Activated CD8-positive, alpha-beta memory T cell treated with anti-CD3 and anti-CD28 coated beads, Interleukin-2, amount 50 U/mL, for 48 hours (primary cell): ENCODE measurements at places on chromosomes 13 and 19.

GRCh38 chr19:16259385-16260159 lies 61.9 kb downstream of the AP1M1 start:
- DNase-seq = no peak

GRCh38 chr13:41622432-41623429 lies 165.4 kb downstream of the RGCC start:
- DNase-seq = no peak

DNA sequence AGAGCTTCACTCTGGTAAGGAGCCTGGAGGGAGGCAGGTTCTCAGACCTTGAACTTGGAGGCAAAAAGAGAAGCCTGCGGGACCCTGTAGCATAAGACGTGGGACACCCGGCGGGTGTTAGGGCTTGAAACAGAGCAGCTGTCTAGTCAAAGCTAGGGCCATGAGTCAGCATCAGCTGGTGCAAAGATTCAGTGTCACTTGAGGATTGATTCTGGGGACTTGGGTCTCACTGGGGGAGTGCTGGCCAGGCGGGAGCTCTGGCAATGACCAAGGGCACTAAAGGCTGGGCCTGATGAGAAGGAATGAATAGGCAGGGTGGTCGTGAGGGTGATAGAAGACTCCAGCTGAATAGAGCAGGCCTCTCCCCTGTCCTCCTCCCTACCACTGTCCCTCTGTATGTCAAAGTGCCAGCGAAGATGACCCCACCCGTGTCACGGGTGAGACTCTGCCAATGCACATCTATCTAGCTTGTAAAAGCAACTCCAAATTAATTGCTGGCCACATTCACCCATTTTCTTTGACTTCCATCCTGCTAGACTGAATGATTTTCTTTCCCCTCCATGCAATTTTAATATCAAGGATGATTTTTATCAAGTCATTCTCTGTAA lies 97.1 kb downstream of the MBNL2 start:
- DNase-seq = no peak

DNA sequence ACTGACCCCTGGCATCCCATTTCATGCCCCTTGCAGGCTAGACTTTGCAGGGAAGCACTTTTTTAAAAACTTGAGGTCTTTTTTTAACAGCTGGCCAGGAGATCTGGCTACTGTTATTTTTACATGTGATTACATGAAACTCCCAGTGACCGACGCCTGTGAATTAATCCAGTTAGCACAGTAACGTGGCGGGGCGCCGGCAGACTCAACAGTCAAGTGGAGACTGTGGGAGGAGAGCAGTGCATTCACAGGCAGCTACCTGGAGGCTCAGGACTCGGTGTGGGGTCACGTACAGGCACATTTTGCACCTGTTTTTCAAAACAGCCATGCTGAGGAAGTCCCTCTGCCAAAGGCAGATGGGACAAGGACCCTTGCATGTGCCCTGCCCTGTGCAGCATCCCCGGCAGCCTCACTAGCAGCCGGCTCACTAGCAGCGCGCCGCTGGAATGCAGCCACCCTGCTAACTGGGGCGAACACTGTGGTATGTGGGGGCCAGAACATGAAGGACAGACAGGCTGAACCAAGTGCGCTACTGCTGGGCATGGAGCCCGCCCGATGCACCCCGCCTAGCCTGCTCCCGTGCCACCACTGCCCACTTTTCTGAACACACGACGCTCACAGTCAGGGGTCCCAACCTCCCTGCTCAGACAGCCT lies 18.7 kb downstream of the CAPS start:
- DNase-seq = no peak

DNA sequence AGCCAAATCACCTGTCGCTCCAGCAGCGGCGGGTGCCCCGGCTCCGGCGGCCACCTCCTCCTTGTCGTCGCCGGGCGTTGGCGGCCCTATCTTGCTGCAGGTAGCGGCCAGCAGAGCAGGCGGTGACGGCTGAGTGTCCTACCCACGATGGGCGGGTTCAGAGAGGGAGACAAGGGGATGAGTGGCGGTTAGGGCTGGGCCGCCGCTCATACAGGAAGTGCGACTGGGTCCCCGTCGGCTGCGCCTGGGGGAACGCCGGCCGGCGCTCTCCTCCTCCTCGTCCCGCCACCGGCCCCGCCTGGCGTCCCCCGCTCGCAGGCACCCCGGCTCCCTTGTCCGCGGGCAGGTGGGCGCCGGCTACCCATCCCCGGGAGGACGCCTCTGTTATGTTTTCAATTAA lies 1692.0 kb downstream of the SLITRK5 start:
- DNase-seq = no peak
